Osteocyte (in vitro differentiated cells): ENCODE measurements at places on chromosomes 1 and 21.

- no peak for DNase-seq
Observed at GRCh38 chr1:74811436-74812179, 78.7 kb downstream of the TYW3 start.

DNA sequence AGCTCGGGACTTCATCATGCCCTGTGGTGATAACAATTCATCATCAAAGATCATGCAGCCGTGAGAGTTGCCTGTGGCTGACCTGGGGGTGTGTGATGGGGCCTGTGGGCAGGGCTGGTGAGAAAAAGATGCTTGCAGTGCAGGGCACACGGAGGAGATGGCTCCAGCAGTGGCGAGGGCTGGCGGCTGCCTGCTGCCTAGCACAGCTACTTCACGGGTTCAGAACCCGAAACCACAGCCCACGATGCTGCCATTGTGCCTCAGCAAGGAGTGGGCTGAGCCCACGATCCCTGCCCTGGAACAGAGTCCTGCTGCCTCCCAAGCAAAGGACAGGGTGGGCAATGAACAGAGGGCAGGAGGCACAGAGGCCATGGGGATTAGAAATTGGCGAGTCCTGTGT, 631 bp upstream of the KRTAP10-9 start:
- peak; percentile 65 for DNase-seq

DNA sequence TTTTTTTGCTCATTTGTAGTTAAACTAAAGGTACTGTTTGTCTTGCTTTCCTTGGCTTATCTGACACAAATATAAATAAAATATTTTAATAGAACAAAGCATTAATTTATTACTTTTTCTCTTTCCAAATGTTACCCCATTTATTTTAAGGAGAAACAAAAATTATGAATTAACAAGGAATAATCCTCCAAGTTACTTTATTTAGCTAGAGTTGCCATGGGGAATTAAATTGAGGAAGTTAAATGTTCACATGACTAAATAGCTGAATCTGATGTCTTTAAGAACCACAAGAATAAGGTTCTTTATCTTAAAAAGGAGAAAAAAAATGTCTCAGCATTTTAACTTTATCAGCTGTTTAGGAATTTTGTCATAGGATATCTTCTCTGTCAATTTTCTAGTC, 12.3 kb downstream of the ATG4C start:
- DNase-seq, result no peak

DNA sequence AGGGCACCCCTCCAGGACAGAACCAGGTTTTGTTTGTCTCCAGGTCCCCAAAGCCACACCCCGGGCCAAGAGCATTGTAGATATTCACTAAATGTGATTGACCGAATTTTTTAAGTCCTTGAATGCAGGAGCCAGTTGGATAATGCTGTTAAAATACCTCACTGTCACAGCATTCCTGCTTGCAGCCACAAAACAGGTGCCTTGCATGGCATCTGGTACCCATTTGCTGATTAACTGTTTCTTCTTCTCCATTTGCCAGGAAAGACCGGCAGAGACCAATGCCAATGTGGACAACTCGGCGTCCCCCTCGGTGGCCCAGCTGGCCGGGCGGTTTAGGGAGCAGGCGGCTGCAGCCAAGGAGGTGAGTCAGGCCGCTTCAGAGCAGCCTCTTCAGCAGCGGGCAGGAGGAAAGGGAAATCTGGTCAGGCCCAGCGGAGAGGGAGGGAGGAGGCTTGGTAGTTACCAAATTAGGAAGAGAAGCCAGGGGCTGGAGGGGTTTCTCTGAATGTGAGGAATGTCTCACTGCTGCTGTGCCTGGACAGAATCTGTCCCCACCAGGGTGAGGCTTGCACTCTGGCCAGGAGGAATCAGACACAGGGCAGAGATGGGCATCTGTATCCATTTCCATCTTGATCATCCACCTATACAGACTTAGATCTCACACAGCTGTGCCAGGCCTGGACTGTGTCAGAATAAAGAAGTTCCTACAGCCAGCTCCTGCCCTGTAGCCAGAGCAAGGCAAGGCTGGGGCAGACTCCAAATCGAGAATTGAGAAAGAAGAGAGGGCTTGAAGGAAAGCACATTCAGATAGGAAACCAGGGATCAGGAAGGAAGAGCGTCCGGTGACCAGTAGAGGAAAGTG, 37.9 kb upstream of the MPZL1 start:
- no peak for DNase-seq

DNA sequence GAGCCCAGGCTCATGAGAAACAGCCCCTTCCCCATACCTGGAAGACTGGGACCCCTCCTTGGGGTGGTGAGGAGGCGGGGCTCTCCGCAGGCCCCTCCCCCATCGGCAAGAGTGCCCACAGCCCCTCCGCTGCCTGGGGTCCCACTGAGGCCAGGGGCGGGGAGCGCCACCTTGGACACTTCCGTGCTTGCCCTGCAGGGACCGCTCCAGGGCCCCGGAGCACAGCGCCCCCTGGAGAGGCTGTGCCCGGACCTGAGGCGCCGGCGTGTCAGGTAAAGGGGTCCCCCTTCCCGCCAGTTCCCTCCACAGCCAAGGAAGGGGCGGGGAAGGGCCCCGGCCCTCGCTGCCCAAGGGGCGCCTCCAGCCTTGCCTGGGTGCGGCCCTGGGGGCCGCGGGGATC, 21.5 kb downstream of the INAVA start:
- DNase-seq, result no peak

GRCh38 chr1:111045033-111045722, 81.5 kb upstream of the LRIF1 start:
- DNase-seq, result no peak

- DNase-seq, result no peak
Observed at GRCh38 chr1:226215239-226215638, 8.2 kb upstream of the MIXL1 start.

DNA sequence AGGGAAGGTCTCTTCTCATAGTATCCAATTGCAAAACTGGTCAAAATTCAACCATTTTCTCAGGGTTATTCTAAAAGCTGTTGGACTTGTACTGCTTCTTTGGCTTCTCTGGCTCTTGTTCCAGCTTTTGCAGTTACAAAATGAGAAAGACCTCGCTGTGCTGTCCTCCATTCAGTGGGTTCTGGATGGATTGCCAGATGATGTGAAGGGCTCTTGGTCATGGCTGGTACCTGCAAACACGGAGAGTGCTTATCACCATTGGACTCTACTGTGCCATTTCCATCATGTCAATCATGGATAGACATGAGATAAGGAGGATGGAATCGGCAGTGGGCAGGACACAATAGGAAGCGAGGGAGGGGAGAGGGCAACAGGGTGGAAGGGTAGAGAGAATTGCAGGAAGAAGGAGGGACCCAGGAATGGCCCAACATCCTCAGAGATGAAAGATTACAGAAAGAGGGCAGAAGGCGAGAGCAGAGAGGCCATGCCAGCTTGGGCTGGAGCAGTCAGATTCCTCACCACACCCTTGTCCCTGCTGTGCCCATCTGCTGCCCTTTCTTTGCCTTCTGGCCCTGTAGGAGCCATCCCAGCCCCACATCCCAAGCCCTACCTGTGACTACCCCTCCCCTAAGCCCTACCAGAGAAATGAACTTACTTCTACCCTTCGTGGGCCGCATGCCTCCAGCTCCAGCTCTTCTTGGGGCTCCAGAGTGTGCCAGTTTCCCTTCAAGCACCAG, 70.3 kb downstream of the HIVEP3 start:
- no peak for DNase-seq

- no peak for DNase-seq
Observed at GRCh38 chr1:50681931-50682330, 258.7 kb upstream of the DMRTA2 start.

DNA sequence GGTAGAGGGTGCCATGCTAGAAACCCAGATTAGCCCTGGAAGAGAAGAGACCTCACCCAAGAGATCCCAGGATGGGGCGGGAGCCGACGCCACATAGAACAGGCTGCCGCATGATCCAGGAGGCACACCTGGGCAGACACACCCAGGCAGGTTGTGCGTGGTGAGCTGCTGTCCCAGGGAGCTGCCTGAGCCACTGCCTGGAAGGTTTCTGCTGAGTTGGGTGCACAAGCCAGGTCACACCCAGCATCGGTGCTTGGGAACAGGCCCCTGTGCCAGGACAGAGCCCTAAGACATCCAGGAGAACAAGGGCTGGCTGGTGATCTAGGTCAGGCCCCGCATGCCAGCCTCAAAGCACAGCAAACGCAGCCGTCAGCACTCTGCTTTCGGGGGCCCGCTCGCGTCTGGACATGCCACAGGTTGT, 40.2 kb downstream of the CTNNBIP1 start:
- no peak for DNase-seq

DNA sequence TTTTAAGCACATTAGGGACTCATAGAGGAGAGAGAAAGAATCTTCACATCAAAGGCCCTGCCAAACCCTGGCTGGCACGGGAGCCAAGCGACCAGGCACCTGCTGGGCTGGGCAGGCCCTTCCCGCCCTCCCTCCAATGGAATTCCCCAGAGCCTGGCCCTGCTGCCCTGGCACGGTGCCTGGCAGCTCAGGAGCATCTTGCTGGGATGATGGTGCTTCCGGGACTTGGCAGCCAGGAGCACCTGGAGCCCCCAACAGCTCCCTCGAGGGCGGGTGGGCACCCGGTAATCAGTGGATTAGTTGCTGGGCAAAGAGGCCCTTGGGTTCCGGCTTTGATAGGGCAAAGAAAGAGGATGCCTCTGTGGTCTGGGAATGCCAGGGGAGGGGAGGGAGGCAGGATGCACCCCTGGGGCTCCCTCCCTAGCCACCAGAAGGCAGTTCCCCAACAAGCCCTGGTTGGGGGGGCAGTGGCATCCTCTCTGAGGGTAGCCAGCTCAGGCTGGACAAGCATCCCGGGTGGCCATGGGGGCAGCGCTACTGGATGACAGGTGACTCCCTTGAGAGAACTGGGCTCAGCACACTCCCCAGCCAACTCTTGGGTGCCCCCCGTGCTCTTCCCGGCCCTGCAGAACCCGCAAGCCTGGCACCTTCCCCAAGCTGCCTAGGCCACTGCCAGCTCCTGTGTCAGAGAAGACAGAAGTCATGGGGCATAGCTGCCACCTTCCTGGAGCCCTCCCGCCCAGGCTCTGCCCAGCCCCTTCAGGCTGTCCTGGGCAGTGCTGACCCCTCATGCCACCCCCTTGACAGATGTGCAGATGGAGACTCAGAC, 26.4 kb downstream of the KRTAP10-1 start:
- no peak for DNase-seq
